Neuronal stem cell (in vitro differentiated cells): ENCODE measurements at places on chromosomes 6 and 20.

GRCh38 chr6:138620630-138621029 lies 121.3 kb upstream of the NHSL1 start:
- DNase-seq: no peak

DNA sequence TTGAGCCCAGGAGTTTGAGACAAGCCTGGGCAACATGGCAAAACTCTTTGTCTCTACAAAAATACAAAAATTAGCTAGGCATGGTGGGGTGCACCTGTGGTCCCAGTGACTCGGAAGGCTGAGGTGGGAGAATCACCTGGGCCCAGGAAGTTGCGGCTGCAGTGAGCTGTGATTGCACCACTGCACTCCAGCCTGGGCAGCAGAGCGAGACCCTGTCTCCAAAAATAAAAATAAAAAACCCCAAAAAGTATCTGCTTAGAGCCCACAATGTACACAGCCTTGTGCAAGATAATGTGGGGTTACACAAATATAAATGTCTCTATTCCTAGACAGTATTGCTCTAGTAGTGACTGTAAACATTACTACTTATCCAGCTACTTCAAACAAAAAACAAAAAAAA lies 5.9 kb downstream of the ESF1 start:
- no peak for DNase-seq

DNA sequence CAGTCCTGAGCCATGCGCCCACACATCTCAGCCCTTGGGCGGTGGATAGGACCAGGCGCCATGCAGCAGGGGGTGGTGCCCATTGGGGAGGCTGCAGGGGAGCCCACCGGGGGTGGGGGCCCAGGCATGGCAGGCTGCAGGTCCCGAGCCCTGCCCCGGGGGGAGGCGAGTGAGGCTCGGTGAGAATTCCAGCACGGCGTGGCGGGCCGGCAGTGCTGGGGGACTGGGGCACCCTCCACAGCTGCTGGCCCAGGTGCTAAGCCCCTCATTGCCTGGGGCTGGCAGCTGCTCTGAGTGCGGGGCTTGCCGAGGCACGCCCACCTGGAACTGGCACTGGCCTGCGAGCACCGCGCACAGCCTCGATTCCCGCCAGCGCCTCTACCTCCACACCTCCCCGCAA lies 21.6 kb upstream of the PRL start:
- DNase-seq: no peak

GRCh38 chr6:25944688-25945574 lies 14.4 kb upstream of the SLC17A2 start:
- no peak for DNase-seq
